ENCODE measurements at places on chromosomes 12 and 14.

DNA sequence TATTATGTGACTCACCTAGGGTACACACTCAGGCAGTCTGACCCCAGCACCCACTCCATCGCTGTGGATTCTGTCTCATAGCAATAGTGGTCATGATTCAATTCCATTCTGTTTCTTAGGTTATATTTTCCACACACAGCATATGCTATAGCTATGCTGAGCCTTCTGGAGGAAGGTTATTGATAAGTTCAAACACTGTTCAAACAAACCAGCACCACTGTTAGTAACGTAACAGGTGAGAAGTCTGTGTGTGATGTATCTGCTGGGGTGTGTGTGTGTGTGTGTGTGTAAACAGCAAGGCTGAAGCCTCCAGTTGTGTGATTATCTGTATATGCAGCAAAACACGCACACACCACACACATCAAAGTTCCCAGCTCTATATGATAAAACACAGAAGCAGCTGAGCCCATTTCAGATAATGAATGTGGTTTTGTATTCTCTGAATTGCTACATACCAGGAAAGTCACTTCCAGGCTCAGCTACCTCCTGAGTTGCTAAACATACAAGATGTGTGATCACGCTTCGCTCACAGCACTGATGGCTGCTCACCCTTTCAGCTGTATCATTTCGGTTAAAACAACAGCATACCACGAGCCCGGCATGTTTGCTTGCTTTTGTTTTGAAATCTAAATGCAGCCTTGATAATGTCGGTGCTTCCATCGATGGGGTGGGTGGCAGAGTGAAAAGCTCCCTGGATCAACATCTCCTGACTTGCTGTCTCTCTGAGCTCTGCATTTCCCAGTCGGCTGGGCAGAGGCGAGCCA lies 6.8 kb upstream of the SYNE3 start:
- H3K4me1 ChIP-seq = peaks cover 58% of the 10 kb centered on the region
- H3K27me3 ChIP-seq = no peaks in the 10 kb centered on the region
- ATAC-seq = no peak
- no peaks in the 10 kb centered on the region for H3K36me3 ChIP-seq
- peak overlapping the region; percentile 68 for H3K27ac ChIP-seq

DNA sequence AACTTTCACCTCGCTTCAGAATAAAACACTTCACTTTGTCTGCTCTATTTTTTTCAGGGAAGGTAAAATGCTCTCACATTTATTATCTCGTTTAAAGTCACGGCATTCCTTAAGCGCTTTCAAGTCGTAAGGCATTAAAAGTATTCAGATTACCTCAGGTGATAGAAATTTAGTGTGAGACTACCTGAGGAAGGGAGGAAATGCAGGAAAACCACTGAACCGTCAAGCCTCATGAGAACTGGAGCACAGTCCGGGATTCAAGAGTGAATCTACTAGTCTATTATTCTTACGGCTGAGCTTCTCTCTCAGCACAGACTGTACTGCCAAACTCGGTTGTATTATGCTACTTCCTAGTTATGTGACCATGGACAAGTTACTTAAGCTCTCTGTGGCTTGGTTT lies 8.3 kb upstream of the PPFIBP1 start:
- ATAC-seq = no peak
- no peak overlapping the region for H3K27ac ChIP-seq
- no peak overlapping the region for H3K4me3 ChIP-seq
- H3K36me3 ChIP-seq = no peaks in the 10 kb centered on the region

DNA sequence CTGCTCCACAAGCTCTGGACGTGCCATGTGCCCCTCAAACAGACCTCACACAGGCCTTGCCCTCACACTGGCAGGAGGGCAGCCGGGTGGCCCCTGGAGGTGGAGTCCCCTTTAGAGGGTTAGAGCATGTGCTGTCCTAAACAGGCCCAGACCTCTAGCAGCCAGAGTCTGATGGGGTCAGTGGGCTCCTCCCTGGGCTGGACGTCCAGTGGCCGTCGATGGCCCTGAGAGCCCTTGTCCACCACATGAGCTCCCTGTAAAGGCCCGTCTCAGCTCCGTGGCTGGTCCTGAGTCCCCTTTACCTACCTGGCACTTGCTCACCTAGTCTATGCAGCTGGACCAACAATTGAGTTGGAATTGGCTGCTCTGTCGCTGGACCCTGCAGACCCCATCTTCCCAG lies 3.8 kb downstream of the TMEM179 start:
- no peaks in the 10 kb centered on the region for H3K36me3 ChIP-seq
- H3K4me1 ChIP-seq = peaks cover 22% of the 10 kb centered on the region
- H3K4me3 ChIP-seq = no peak overlapping the region
- peaks cover 98% of the 10 kb centered on the region for H3K27me3 ChIP-seq

DNA sequence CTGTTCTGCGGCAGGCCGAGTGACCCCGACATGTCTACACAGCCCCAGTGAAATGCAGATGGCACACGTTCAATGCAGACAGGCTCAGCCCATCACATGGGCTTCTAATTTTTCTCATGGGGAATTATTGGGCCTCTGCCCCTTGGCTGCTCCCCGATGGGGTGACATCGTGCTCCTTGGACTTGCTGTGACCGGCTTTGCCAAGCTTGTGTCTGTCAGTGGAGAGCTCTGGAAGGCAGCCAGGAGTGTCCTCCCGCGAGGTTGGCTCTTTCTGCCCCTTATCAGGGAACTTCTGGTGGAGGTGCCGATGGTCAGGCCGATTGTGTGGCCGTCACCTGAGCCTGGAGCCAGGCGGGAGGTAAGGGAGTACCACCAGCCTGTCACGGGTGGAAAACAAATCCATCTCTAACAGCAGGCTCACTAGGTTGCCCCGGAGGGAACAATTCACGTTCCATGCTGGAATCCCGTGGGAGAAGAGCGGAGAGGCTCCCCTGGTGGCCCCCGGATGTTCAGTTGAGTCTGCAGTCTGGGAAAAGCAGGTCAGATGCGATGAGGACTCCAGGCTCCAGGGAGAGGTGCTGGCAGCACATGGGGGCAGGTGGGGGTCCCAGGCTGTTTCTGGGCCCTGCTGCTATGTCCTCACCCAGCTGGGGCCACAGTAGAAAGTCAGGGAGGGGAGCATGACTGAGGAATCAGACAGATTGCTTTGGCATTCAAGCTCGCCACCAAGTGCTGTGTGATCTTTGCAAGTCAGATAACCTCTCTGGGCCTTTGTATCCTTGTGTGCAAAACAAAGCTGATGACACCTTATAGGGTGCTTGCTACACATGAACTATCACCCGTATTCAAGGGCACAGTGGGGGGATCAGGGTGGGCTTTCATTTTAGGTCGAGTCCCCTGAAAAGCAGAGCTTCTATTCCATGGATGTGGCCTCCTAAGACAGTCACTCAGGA lies 43.2 kb upstream of the EML1 start:
- no peak overlapping the region for H3K4me3 ChIP-seq
- H3K27ac ChIP-seq = no peak overlapping the region
- no peaks in the 10 kb centered on the region for H3K36me3 ChIP-seq
- ATAC-seq = no peak
- peaks cover 88% of the 10 kb centered on the region for H3K27me3 ChIP-seq

DNA sequence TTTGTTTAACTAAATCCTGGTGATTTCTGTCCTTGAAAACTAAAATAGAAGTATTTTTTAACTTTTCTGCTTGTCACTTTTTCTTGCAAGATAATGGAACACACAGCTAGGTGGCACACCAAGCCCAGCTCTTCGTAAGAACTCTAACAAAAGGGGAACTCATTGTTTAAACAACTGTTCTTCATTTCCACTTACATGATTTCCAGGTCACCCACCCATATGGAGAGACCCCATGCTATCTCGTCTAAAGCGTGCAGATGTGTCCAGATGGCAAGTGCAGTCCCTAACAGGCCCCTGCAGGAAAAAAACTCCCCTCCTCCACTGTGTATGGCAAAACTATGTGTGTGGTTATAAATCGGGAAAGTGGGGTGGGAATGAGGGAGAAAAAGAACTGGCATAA lies 43.3 kb upstream of the NT5DC3 start:
- H3K27me3 ChIP-seq = no peaks in the 10 kb centered on the region
- peak overlapping the region; percentile 50 for H3K27ac ChIP-seq
- no peak overlapping the region for H3K4me3 ChIP-seq
- peaks cover 33% of the 10 kb centered on the region for H3K4me1 ChIP-seq

GRCh38 chr12:86148612-86149011 lies 107.6 kb downstream of the MGAT4C start:
- no peak for ATAC-seq
- H3K4me1 ChIP-seq = no peaks in the 10 kb centered on the region
- no peaks in the 10 kb centered on the region for H3K27me3 ChIP-seq

GRCh38 chr12:14244876-14245669 lies 120.4 kb upstream of the ATF7IP start:
- H3K36me3 ChIP-seq = peaks cover 5% of the 10 kb centered on the region
- H3K27ac ChIP-seq = peak overlapping the region; percentile 21
- H3K27me3 ChIP-seq = no peaks in the 10 kb centered on the region
- H3K4me3 ChIP-seq = no peak overlapping the region

DNA sequence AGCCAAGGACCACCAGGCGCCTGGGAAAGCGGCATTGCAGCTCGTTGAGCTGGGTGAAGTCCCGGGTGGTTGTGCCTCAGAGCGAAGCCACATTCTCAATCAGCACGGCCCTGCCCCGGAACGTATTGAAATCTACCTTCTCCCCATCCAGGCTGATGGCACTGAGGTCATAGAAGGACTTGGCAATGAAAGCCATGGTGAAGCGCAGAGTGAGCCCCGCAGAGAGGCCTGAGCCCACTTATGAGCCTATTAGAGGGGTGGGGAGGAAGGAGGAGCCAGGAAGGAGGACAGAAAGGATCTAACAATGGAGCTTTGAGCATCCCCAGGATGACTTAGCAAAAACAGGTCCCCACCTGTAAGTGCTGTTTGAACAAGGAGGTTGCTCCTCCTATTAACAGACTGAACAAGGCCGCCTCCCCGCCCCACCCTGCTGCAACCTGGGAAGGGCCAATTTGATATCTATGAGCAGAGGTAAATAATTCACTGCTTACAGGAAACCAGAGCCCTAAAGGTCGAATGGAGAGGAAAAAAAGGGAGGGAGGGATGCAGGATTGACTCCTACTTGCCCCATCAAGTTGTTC lies at the start of gene GPX2:
GPX2 (minus strand) TSS at position 215 of the 581 bp plus-strand sequence; CDS start at position 196, 19 bp downstream.
- no peaks in the 10 kb centered on the region for H3K27me3 ChIP-seq
- H3K36me3 ChIP-seq = peaks cover 64% of the 10 kb centered on the region
- ATAC-seq = no peak
- no peak within 1 kb of the TSS for H3K27ac ChIP-seq
- H3K4me1 ChIP-seq = peaks cover 33% of the 10 kb centered on the region

GRCh38 chr12:113069149-113069548 lies 12.6 kb downstream of the DTX1 start:
- ATAC-seq = no peak
- H3K4me3 ChIP-seq = peak overlapping the region; percentile 26
- H3K27ac ChIP-seq = peak overlapping the region; percentile 68
- H3K4me1 ChIP-seq = peaks cover 94% of the 10 kb centered on the region

- no peak for ATAC-seq
- no peaks in the 10 kb centered on the region for H3K4me1 ChIP-seq
- H3K27ac ChIP-seq = no peak overlapping the region
Observed at GRCh38 chr12:16407346-16407745, 59.9 kb downstream of the MGST1 start.

DNA sequence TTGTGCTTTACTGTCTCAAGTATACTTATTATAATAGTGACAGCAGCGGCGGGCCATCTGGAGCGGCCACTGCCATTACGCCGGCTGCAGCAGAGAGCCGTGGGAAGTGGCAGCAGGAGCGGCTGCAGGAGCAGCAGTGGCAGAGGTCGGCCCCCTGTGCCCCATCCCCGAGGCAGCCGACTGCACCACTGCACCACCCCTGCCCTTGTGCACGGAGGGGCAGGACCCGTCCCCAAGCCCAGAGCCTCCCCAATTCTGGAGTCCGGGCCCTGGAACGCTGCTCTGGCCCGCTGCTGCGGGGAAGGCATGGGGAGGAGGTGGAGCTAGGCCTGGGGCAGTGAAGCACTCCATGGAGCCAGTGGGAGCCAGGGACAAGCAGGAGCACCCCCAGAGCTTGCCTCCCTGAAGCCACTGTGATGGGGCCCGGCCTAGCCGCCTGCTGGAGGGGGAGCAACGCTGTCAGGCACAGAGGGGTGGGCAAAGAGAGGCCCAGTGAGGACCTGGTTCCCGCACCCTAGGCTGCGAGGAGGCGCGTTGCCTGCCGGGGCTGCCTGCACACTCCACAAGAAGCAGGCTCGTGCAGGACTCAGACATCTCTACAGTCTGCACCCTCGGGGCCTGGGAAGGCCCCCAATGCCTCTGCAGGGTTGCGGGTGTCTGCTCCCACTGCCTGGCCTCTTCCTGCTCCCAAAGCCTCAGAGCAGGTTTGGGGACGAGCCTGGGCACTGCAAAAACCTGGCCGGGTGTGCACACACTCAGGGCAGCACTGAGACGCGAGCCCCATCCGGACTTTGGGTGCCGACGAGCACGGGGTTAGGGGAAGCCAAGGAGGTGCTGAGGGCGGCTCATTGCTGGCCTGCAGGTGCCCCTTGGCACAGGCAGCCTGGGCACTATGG lies 74.2 kb upstream of the RASSF8 start:
- H3K4me3 ChIP-seq = no peak overlapping the region
- H3K27ac ChIP-seq = no peak overlapping the region
- ATAC-seq = peak; percentile 28
- H3K36me3 ChIP-seq = no peaks in the 10 kb centered on the region
- H3K4me1 ChIP-seq = no peaks in the 10 kb centered on the region
- no peaks in the 10 kb centered on the region for H3K27me3 ChIP-seq

- ATAC-seq = peak; percentile 25
- H3K4me3 ChIP-seq = peak overlapping the region; percentile 85
- peaks cover 19% of the 10 kb centered on the region for H3K27me3 ChIP-seq
- peak overlapping the region; percentile 77 for H3K27ac ChIP-seq
- peaks cover 30% of the 10 kb centered on the region for H3K36me3 ChIP-seq
- peaks cover 49% of the 10 kb centered on the region for H3K4me1 ChIP-seq
Observed at GRCh38 chr12:57765698-57766463, 997 bp downstream of the CYP27B1 start.

DNA sequence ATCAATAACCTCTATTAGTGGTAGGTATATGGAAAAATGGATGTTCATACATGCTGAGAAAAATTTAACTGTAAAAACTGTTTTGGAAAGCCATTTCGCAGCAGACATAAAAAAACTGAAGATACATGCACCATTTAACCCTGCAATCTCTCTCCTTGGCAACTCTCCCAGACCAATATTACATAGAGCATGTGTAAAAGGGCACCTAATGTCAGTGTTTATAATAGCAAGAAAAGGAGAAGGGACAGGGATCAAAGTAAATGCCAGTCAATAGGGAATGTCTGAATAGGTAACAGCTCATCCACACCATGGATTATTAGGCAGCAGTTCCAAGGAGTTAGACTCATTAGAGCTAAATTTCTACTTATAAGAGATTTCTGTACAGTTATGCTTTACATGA lies 77.2 kb downstream of the BTG1 start:
- H3K36me3 ChIP-seq = no peaks in the 10 kb centered on the region
- peaks cover 41% of the 10 kb centered on the region for H3K4me1 ChIP-seq
- no peaks in the 10 kb centered on the region for H3K27me3 ChIP-seq
- H3K4me3 ChIP-seq = no peak overlapping the region
- no peak for ATAC-seq

- H3K36me3 ChIP-seq = peaks cover 30% of the 10 kb centered on the region
- H3K27me3 ChIP-seq = no peaks in the 10 kb centered on the region
- peak; percentile 90 for ATAC-seq
- H3K4me1 ChIP-seq = peaks cover 46% of the 10 kb centered on the region
- H3K27ac ChIP-seq = peak overlapping the region; percentile 43
Observed at GRCh38 chr12:26340649-26341048, 145.3 kb downstream of the SSPN start.

GRCh38 chr12:115419145-115419646 lies 735.2 kb upstream of the TBX3 start:
- H3K27me3 ChIP-seq = no peaks in the 10 kb centered on the region
- H3K36me3 ChIP-seq = no peaks in the 10 kb centered on the region
- no peak for ATAC-seq
- no peak overlapping the region for H3K27ac ChIP-seq
- H3K4me1 ChIP-seq = no peaks in the 10 kb centered on the region
- no peak overlapping the region for H3K4me3 ChIP-seq

- no peak for ATAC-seq
- H3K36me3 ChIP-seq = peaks cover 30% of the 10 kb centered on the region
- H3K4me1 ChIP-seq = peaks cover 9% of the 10 kb centered on the region
- no peaks in the 10 kb centered on the region for H3K27me3 ChIP-seq
Observed at GRCh38 chr14:31124197-31124596, 83.4 kb downstream of the HECTD1 start.
